Stimulated activated CD4-positive, alpha-beta T cell treated with anti-CD3 and anti-CD28 coated beads, Interleukin-12 subunit alpha, Interleukin-12 subunit beta, amount 100 ng/mL, for 48 hours (primary cell): ENCODE measurements at places on chromosomes 1 and 21.

GRCh38 chr1:184768467-184768866, 13.8 kb upstream of the EDEM3 start:
- no peak for DNase-seq

- DNase-seq, result peak; percentile 60
These were observed 559 bp downstream of the BACH1 start for GRCh38 chr21:29299046-29299915.

- DNase-seq, result no peak
These were observed 106.5 kb downstream of the PLPP3 start for GRCh38 chr1:56472860-56473259.

DNA sequence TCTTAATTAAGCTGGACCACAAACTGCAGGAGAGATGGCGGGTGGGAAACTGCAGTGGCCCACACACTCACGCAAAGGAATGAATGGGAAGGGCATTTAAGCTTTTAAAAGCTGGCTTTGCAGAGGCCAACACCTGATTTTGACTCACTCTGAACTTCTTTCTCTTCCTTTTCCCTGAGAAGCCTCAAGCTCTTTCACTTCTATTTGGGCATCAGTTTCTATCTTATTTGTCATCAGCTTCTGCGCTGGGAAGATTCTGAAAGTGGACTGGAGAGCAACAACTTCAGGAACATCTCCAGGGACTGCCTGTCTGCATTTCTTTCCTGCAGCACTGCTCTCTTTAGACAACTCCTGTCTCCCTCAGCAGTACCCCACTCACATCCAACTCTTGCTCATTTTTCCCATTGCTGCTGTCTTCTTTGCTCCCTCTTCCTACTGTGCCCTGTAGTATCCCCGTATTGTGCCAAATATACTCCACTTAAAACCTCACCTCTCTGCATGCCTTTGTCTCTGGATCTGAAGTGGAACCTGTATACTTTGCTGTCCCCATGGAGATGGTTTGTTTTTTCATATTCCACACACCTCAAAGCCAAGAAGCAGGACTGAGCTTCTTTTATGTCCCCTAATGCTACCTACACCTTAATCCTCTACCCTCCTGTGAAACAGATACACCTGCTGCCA, 143.3 kb upstream of the JUN start:
- no peak for DNase-seq

GRCh38 chr1:206833106-206833680, 32.2 kb upstream of the IL20 start:
- DNase-seq, result no peak

DNA sequence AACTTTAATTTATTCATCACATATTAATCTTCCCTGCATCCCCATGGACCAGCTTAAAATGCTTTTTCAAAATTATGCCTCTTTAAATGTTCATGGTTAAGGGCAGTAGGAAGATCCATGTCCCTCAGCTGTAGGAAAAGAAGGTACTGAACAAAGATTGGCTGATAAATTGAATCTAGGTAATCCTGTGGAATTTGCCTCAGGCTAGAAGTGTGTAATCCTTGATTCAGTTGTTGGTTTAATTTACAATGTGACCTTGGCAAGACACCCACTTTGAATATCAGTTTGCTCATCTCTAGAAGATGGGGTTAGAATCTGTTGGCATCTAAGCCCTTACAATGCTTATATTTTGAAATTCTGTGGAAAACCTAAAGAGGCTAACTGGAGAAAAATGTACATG, 6.1 kb downstream of the TTC4 start:
- DNase-seq, result no peak

DNA sequence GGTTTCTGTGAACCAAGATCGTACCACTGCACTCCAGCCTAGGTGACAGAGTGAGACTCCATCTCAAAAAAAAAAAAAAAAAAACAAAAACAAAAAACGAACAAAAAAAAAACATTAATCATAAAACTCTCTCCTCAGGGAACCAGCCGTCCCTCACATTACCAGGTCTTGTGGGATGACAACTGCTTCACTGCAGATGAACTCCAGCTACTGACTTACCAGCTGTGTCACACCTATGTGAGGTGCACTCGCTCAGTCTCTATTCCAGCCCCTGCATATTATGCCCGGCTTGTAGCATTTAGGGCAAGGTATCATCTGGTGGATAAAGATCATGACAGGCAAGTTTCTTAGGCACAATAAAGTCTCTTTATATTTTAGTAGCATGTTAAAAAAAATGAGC, 32.3 kb upstream of the AGO1 start:
- DNase-seq, result no peak

GRCh38 chr1:200893411-200893901, 1.2 kb upstream of the INAVA start:
- DNase-seq, result no peak

- no peak for DNase-seq
These were observed 15.8 kb downstream of the OLFM3 start for GRCh38 chr1:101980974-101981373.

DNA sequence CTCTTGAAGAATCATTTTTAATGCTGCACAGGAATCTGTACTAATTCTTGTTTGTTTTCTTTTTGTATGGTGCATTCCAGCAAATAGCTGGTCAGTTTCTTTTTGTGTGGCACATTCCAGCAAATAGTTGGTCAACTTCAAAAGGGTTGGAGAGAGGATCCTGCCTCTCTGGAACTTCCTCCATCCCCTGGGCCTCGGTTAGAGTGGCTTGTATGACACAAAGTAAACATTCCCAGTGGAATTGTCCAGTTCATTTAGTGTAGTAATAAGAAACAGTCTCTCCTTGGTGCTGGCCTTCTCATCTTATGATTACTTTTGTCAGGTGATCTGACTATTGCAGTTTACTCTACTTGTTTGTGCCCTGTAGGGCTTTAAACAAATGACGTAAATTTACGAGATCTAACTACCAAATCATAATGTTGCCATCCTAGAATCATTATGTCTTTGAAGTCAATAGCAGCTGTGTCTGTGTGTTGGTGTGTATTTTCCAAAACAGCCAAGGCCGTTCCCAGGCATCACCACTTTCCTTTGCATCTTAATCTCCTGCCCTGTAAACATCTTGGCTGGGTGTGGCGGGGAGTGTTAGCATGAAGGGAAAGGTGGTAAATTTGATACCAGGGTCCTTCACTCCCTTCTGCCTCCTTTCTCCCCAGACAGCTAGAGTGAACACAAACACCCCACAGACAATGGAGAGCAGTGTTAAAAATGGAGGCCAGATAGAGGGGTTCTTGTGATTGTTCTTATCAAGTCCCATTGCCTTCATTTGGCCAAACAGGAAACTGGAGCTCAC, 77.9 kb downstream of the CDC7 start:
- no peak for DNase-seq

DNA sequence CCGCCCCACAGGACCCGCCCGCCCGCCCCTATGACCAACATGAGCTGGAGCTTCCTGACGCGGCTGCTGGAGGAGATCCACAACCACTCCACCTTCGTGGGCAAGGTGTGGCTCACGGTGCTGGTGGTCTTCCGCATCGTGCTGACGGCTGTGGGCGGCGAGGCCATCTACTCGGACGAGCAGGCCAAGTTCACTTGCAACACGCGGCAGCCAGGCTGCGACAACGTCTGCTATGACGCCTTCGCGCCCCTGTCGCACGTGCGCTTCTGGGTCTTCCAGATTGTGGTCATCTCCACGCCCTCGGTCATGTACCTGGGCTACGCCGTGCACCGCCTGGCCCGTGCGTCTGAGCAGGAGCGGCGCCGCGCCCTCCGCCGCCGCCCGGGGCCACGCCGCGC, 7.9 kb upstream of the IBA57 start:
- no peak for DNase-seq

DNA sequence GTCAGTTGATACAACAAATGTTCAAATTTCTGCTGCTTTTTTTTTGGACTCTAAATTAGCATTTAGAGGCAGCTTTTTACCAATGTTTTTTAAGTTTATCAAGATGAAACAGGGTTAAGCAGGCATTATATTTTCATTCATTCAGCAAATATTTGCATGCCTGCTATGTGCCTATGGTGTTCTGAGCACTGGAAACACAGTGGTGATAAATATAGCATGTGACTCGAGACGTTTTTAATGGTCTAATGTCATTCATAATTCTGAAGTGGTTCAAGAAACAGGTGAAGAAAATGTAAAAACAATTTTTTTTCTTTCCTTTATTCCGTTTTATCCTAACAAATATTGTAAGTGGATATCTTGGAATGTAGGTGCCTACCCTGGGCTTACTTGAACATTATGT, 26.8 kb downstream of the NEK7 start:
- no peak for DNase-seq

GRCh38 chr1:46643368-46643775, 24.8 kb downstream of the ATPAF1 start:
- no peak for DNase-seq

DNA sequence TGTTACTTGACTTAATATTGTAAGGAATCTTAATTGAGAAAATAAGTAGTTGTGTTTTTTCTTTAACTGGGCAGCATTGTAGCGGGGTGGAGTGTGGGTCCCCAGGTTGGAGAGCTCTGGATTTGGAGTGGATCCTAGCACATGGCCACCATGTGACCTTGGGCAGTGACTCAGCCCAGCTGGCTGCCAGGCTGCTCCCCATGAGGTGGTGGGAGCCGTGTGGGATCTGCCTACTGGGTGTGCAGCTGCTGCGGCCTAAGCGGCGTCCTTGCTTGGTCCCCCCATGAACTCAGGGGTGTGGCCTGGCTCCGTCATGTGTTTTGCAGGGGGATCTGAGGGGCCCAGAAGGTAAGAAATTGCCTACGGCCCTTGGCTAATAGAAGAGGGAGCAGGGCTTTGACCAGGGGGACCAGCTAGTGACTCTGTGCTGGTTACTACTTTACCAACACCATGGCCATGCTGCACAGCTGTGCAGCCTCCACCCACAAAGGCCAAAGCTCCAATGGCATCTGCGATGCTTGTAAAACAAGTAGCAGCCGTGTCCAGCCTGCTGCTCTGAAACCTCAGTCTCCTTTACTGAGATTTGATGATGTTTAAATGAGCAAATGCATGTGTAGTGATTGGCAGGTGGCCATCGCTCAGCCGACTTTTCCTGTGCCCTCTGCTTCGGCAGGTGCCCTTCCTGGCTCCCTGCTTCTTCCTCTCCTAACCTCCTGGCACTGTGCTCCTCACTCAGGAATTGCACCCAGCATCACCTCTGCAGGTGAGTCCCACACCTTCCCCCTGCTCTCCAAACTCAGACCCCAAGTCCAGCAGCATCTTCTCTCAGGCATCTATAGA, 68.3 kb downstream of the ADARB1 start:
- no peak for DNase-seq

DNA sequence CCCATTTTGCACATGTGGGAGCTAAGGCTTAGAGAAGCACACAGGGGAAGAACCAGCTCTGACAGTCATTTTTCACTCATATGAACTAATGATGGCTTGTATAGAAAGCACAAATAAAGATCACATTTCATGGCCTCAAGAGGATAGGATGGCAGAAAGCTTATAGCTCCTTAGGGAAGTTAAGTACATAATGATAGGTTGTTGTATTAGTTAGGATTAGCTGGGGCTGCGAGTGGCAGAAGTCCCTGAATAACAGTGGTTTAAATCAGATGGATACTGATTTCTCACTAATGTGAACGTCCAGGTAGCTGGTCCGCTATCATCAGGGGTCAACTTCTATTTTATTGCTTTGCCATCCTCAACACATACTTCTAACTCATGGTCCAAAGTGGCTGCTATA, 284.0 kb downstream of the RPS6KC1 start:
- DNase-seq, result no peak

- no peak for DNase-seq
These were observed 4.3 kb downstream of the S100A10 start for GRCh38 chr1:151989211-151989862.

DNA sequence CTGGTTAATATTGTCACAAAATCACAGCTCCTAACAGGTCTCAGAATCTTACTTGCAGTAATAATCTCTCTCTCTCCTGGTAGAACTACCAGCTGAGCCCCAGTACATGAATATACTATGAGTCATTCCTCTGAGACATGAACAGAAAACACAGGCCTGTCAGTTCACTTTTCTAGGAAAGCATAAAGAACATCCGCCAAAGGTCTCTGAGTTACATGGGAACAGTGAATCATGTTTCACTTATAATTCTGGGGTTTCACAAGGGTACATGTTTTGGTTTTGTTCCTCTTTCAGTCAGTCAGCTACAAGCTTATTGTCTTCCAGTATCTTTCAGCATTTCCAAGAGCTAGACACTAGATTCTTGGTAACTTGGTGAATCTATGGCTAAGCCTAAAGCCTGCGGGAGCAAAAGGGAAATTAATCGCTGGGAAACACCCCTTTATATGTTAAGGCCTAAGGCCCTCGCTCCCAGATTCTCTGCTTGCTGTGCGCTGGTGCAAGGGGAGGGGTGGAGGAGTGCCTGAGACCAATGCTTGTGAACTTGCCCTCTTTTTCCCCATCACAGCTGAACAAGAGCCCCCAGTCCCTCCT, 31.7 kb downstream of the IFNGR2 start:
- DNase-seq, result no peak

GRCh38 chr1:224357626-224358124, 996 bp downstream of the CNIH4 start:
- DNase-seq, result no peak

DNA sequence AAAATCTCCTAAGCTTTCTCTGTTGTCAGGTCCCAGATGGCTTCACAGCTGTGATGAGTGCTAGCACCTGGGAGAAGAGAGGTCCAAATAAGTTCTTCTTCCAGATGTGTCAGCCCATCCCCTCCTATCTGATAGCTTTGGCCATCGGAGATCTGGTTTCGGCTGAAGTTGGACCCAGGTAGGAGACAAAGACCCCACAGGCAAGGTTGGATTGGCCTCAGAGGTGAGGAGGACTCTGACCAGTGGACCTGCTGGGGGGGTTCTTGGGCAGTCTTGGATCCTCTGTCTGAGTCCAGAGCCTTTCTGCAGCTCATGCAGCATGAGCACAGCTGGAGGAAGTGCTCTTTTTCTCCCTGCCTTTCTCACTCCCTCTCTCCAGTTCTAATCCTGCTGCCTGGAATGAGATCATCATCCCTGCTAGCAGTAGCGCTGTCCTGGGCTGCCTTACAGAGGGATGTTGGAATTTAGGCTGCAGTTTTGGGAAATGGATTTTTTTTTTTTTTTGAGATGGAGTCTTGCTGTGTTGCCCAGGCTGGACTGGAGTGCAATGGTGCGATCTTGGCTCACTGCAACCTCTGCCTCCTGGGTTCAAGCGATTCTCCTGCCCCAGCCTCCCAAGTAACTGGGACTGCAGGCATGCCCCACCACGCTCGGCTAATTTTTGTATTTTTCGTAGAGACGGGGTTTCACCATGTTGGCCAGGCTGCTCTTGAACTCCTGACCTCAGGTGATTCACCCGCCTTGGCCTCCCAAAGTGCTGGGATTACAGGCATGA, 7.1 kb downstream of the RNPEP start:
- no peak for DNase-seq

DNA sequence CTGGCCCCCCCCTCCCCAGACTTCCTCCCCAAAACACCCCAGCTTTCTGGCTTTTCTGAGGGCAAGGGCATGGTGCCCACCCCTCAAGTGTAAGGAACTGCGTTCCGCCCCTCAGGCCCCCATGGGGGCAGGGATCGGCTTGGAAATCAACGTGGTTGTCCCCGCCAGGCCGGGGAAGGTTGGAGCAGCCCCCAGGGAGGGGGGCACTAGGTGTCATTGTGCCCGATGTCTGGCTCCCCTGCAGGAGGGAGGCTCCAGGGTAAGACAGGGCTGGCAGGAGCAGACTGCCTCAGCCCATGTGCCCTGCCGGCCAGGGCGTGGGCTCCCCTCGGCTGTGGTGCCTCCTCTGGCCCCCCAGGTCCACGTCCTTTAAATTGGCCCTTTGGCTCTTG, 7.4 kb upstream of the TFAP2E start:
- no peak for DNase-seq
